ENCODE measurements at places on chromosomes 2 and 18.
A peak's percentile ranks its signal among the peaks of the same experiment; 100 is the strongest.

DNA sequence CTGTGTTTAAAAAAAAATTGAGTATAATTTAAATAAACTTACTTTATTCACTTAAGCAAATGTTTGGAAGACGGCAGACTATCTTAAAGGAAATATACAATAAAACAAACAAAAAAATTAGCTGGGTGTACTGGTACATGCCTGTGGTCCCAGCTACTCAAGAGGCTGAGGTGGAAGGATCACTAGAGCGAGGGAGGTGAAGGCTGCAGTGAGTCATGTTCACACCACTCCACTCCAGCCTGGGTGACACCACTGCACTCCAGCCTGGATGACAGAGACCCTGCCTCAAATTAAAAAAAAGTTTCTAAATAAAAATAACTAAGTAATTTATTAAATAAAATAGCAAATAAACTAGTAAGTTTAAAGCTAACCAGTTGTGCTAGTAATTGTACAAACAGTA lies 7.5 kb downstream of the PUM2 start:
- no peak for DNase-seq

DNA sequence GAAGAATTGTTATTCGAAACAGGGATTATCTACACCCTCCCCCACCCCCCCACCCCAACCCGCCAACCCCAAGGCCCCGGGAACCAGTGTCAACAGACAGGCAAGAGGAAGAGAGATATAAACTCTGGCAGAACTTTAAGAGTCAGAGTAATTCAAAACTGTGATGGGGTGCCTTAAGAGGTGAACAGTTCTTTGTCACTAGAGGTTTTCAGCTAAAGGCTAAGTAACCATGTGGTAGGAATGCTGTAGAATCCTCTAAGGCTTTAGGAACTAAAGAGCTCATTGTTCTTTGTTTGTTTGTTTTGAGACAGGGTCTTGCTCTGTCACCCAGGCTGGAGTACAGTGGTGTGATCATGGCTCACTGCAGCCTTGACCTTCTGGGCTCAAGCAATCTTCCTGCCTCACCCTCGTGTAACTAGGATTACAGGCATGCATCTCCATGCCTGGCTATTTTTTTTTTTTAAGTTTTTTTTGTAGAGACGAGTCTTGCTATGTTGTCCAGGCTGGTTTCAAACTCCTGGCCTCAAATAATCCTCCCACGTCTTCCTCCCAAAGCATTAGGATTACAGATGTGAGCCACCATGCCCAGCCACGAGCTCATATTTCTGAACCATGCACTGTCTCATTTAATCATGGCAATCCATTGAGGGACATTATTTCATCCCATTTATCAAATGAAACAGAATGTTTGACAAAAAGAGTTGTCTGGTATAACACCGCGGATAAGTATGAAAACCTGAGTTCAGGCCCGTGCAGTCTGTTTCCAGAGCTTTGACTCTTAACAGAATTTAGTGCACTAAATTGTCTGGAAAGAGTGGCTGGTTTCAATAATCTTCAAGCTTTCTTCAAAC lies 20.8 kb upstream of the TMEM17 start:
- no peak for DNase-seq

GRCh38 chr2:199302851-199303250 lies 154.9 kb downstream of the SATB2 start:
- DNase-seq, result no peak

GRCh38 chr2:217392930-217393584 lies 533.2 kb upstream of the TNP1 start:
- DNase-seq, result no peak

DNA sequence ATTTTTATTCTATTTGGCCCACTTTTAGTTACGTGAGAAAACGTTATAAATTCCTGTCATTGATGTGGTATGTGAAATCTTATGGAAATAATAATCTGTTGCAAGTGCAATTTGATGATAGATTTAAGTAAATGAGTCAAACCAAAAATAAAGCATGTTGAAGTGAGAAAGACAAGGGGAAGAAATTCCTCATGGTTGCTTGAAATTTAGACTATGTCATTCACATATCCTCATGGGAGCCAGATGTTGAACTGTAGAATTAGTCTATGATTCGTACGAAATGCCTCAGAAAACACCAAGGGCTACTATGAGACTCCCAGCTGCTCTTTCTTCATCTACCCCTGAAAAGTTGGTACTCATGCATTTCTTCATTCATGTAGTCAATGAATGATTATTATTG lies 55.7 kb downstream of the KLHL14 start:
- DNase-seq, result no peak

- DNase-seq, result no peak
Measured at GRCh38 chr2:230443541-230443940, 27.5 kb downstream of the SP100 start.

- DNase-seq, result no peak
Measured at GRCh38 chr2:183255411-183255810, 131.2 kb downstream of the NUP35 start.

GRCh38 chr2:177984749-177985148 lies 87.8 kb downstream of the PDE11A start:
- DNase-seq, result no peak

- DNase-seq, result peak; percentile 52
Measured at GRCh38 chr2:9474361-9475057, at the start of gene IAH1. TSS of gene IAH1 (plus strand) at chr2:9474551. CDS start at chr2:9474567, 16 bp downstream.

DNA sequence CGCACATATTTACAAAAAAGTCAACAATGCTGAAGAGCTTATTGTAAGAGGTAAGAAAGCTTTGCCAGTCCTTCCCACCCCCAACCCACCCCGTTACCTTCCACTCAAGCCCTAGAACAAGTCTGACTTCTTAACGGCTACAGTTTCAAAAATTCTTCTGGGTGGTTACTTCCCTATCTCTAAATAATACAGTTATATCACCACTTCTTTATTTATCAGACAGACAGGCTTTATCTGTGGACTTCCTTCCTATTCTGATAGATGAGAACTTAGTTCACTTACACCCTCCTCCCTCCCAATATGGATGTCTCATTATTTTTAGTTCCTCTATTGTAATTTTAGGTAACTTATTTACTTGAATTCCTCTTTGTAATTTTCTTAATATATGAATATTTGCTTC lies 26.7 kb upstream of the ACTR3 start:
- no peak for DNase-seq

GRCh38 chr18:48194591-48195181 lies 214.5 kb downstream of the ZBTB7C start:
- DNase-seq, result no peak

- DNase-seq, result no peak
Measured at GRCh38 chr2:105867587-105867986, 122.9 kb downstream of the NCK2 start.

- no peak for DNase-seq
Measured at GRCh38 chr2:191927319-191927867, 80.5 kb upstream of the CAVIN2 start.

DNA sequence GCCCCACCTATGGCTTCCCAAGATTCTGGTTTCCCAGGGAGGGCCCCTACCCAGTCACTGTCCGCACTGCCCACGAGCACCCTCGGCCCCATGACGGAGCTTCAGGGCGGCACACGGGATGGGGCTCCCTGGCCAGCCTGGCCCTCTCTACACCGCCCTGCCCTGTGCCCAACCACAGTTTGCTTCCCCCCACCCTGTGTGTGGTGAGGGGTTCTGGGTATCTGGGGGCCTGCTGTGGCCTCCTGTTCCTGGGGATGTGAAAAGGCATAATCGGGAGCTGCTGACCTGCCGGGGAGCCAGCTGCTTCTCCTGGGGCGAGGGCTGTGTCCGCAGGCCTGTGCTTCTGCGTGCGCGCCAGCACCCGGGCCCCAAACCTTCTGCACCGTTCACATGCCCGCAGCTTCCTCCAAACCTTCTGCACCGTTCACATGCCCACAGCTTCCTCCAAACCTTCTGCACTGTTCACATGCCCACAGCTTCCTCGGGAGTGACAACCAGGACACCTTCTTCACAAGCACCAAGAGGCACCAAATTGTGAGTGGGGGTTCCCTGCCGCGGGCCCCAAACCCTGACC lies 12.4 kb downstream of the ANO7 start:
- DNase-seq, result no peak

GRCh38 chr2:227472265-227473121 lies 537 bp downstream of the AGFG1 start:
- no peak for DNase-seq

GRCh38 chr2:80078290-80079036 lies 226.1 kb downstream of the LRRTM1 start:
- no peak for DNase-seq

DNA sequence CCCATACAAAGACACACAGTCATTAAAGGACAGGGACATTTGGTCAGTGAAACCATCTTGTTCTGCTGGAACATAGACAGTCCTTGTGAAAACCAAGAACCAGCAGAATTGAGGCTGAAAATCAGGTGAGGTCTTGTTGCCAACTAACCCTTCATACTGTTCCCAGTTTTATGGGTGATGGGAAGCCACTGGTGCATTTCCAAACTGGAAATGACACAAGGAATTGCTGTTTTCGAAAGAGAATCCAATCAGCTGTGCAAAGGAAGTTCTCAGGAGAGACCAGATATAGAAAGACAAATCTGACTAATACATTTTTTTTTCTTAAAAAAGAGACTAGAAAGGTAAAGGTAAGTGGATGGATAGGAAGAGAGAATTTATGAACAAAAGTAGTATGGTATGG lies 948.2 kb downstream of the TSN start:
- DNase-seq, result no peak

DNA sequence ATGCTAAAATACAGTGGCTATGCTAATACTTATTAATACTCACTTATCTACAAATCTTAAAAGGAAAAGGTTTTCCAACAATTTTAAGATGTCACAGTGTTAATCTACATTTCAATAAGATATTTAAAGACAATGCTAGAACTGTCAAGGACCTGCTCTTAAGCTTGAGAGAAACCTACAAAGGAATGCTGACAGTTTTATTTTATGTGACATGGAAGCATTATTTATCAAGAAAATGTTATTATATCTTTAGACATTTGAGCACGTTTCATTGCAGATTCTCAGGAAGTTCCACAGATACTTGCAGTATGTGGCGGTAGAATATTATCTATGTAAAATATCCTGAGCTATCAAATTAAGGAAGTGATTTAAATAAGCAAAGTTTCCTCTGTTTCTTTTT lies 1255.7 kb upstream of the ZEB2 start:
- DNase-seq, result no peak

DNA sequence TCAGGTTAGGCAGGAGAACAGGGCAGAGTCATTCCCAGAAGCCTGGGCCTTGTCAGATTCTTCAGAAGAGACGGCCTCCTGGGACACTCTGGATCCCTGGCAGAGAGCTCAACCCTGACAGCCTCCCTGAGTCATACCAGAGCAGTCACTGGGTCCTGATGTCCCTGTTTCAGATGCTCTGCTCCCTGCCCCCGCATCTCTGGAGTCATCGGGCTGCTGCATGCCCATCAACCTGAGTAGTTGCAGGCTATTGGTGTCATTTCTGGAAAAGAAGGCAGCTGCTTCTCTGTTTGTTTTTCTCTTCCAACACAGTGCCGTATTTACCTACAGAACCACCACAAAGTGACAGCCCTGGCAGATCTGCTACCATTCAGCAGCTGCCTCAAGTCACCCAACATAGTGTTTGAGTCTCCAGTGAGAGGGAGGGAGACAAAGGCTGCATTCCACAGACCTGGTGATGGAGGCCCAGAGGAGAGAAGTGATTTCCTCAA lies 145.1 kb downstream of the B3GNT2 start:
- DNase-seq, result no peak

DNA sequence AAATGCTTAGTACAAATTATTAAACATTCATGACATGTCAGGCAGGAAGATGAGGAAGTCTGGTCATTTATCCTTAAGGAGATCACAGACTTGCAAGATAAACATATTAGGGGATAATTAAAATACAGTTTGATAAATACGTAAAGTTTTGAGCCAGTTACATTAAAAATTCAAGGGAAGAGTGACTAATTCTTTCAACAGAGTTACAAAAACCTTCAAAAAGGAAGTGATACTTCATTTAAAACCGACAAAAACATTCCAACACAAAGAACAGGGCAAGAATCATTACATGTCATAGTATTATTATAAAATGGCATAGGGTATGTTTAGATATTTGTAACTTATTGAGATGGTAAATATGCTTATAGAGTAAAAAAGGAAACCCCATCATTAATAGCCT lies 636.0 kb downstream of the NR4A2 start:
- no peak for DNase-seq

DNA sequence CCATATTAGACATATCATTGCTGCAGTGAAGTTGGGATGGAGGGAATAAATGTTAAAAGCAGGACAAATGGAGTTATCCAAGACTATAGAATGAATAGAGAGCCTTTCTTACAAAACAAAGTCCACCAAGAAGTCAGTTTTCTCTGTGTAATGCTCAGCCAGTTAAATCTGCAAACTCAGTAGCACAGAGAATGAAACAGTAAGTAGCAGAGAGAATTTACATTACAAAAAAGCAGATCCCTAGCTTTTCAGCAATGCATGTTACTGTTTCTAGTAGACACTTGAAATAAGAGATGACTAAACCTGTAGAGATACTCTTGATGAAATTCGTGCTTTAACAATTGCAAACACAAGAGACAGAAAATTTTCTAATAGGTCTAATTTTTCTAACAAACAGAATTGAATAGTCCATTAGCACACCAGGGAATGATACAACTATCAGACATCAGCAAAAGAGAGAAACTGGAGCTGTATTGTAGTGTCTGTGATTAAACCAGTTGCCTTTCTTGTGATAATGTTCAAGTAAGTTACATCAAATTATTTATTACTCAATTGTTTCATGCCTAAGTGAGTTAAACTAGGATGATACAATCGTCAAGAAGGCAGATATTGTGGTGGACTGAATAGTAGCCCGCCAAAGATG lies 322.2 kb upstream of the DDX18 start:
- DNase-seq, result no peak

DNA sequence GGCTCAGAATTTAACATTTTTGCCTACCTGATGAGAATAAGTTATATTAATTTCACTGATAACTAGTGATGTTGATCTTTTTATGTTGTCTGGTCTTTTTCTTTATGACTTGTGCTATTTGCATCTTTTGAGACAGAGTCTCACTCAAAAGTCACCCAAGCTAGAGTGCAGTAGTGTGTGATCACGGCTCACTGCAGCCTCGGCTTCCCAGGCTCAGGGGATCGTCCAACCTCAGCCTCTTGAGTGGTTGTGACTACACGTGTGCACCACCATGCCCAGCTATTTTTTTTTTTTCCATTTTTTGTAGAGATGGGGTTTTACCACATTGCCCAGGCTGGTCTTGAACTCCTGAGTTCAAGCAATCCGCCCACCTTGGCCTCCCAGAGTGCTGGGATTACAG lies 7.5 kb downstream of the SMCHD1 start:
- DNase-seq, result no peak

- no peak for DNase-seq
Measured at GRCh38 chr2:79620679-79621078, 107.8 kb downstream of the CTNNA2 start.

DNA sequence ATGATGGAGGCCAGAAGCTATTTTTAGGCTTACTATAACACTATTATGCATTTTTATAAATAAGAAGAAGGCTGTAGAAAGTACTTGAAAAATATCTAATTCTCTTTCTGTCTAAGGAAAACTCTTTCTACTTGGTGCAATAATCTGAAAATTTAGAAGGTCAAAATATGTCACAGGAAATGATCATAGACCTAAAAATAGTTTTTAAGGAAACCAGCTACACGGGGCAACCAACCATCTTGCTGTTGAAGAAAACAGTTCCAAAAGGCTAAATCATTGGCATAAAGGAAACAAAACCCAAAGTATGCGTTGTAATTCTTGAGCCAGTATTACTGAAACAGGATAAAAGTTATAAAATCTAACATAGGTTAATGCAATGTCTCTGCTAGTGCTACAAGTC lies 40.2 kb downstream of the SOCS6 start:
- DNase-seq, result no peak

- no peak for DNase-seq
Measured at GRCh38 chr18:50879302-50880118, 592 bp downstream of the ME2 start.

- no peak for DNase-seq
Measured at GRCh38 chr2:104872866-104873688, 19.2 kb downstream of the POU3F3 start.

- no peak for DNase-seq
Measured at GRCh38 chr18:57889841-57890240, 86.7 kb upstream of the ATP8B1 start.

All from stimulated activated CD4-positive, alpha-beta T cell treated with anti-CD3 and anti-CD28 coated beads, Interleukin-12 subunit alpha, Interleukin-12 subunit beta, amount 100 ng/mL, for 24 hours (primary cell).